NAMALWA (cell line): ENCODE measurements at places on chromosomes 1 and 21.
A peak's percentile ranks its signal among the peaks of the same experiment; 100 is the strongest.

DNA sequence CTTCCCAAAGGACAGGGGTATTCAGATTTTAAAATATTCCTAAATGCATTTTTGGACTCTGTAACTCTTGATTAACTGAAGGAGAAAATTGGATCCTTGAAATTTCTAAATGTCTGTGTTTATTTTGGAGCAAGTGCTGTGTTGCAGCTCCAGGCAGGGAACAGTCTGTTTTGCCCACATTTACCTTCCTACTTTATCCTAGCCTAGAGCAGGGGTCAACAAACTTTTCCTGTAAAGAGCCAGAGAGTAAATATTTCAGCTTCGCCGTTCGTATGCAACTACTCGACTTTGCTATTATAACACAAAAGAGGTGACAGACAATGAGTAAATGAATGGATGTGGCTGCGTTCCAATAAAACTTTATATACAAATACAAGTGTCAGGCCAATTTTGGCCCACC is 402.2 kb downstream of the GPATCH2 start:
- DNase-seq: no peak

GRCh38 chr1:164709541-164710278 is 150.7 kb downstream of the PBX1 start:
- DNase-seq: no peak

DNA sequence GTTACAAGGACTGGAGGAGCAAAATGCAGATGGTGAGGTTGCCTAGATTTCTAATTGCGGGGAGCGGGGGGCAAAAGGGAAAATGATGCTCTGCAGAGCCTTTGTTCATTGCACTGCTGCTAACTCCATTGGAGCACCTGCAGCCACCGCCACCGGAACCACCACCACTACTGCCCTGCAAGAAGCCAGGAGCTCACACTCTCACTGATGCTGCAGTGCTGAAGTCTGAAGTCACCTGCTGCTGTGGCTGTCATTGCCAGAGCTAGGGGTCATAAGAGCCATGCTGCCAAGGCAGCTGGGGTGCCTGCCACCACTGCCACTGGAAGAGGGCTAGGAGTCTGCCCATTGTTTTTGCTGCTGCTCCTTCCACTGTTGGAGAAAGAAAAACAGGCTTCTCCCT is 7.3 kb upstream of the HPCAL4 start:
- no peak for DNase-seq

DNA sequence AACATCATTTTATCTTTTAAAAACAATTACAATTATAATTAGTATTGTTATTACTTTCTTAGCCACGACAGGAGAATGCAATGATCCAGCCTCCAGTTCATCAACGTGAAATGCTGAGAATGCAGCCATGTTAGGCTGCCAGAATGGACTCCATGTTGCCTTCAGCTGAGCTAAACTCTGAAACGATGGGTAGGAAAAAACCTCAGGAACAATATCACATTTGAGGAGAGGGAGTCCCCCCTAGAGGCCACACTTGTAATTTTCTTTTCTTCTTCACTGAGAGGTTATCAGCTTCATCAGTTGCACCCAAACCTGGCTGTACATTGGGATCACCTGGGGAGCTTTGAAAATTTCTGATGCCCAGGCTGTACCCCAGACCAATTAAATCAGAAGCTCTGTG is 34.6 kb upstream of the DNAH14 start:
- peak; percentile 15 for DNase-seq

GRCh38 chr1:28751315-28752060 is 14.7 kb downstream of the YTHDF2 start:
- DNase-seq: no peak

- no peak for DNase-seq
Observed at GRCh38 chr1:18869847-18870594, 10.6 kb upstream of the TAS1R2 start.

DNA sequence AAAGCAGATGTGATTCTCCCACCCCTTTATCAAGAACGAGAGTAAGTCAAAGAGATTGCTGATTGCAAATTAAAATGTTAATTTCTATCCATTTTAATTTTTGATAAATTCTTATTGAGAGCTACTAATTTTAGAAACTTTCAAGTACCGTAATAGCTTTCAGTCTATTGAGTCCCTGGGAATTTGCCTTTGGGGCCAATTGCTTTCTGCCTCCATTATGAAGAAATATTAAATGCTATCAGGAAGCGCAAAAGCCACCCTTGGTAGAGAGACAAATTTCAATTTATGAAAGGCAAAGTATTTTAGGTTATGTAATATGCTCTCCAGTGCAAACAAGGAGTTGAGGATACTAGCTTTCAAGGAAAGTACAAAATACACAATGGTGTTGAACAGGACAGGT is 332.2 kb downstream of the RGS7 start:
- DNase-seq: no peak

DNA sequence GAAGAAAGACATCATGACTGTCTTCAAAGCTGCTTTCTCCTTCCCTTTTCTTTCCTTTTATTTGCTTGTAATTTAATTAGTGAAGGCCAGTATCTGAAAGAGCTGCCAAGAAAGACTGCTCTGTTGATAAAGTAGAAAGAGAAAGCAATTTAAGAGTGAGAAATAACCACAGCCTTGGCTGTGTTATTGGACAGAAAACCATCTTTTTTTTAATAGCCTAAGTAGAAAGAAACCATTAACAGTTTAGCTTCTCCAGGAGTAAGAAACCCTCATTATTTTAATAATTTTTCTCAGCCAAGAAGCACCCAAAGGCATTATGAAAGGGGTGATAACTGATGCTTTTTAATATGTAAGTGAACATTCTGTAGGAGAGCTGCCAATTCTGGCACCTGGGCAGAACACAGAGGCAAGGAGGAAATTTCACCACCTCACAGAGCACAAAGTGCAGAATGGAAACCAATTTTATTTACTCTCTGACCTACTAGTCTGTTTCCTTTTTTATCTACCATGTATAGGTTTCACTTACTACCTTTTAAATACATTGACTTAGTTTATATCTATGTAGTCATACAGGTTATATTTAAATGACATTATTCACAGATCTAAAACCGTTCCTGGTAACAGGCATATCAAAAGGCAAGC is 703.2 kb downstream of the MRPL39 start:
- no peak for DNase-seq

- no peak for DNase-seq
Observed at GRCh38 chr1:180620581-180620980, 11.2 kb upstream of the XPR1 start.

DNA sequence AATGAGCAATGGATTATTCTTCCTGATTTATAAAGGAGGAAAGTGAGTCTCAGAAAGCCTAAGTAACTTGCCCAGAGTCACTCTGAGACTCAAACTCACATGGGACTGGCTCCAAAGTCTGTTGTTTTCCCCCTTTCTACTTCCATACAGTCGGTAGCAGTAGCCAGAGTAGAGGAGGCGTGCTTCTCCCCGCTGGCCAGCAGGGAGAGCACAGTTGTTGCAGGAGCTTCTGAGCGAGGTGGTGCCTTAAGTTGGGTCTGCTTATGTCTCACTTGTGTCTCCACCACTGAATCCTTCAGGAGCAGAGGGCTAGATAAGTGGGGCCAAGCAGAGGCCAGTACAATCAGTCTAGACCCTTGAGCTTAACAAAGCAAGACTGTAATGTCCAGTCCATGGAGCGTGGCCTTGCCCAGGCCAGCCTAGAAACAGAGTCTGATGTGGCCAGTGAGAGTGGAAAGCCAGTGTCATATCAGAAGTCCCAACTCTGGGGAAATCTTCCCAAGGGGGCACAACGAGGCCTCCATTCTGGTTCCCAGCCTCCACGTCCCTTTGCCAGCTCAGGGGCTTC is 181.9 kb downstream of the ZSCAN20 start:
- peak; percentile 9 for DNase-seq

GRCh38 chr1:150309758-150310508 is 11.4 kb upstream of the PRPF3 start:
- no peak for DNase-seq

- no peak for DNase-seq
Observed at GRCh38 chr1:11394592-11395245, 84.2 kb upstream of the DISP3 start.

DNA sequence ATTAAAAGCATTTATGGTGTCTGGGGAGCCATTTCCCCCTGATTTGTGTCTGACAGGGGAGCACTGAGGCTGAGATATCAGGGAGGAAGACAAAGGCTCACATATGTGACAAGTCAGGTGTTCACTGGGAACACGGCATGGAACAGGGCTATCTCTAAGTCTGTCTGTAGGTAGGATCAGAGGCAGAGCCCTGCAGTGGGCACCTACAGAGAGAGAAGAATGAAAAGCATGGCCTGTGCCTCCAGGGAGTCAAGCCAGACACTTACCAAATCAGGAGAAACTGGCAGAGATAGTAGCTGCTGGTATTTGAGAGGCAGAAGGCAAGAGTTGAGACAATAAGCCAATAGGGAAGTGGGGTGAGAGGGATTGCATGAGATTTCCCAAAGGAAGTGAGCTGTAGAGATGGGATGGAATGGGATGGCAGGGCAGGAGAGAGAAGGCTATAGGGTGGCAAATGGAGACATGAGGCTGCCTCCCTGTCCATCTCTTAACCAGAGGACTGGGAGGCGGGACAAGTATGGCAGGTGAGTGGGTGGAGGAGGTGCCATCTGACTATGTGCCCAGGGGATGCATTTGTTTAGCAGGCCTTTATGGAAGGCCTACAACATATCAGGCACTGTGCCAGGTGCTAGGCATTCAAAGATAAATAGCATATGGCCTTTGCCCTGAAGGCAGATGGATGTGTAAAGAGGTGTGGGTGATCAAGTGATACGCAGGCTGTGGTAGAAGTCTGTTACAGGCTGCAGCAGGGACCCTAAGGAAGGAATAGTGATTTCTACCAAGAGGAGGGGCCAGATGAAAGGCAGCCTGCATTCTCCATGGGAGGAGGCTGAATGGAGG is 136.2 kb upstream of the IPO9 start:
- DNase-seq: no peak

- DNase-seq: no peak
Observed at GRCh38 chr1:231232870-231233734, 7.9 kb upstream of the GNPAT start.

DNA sequence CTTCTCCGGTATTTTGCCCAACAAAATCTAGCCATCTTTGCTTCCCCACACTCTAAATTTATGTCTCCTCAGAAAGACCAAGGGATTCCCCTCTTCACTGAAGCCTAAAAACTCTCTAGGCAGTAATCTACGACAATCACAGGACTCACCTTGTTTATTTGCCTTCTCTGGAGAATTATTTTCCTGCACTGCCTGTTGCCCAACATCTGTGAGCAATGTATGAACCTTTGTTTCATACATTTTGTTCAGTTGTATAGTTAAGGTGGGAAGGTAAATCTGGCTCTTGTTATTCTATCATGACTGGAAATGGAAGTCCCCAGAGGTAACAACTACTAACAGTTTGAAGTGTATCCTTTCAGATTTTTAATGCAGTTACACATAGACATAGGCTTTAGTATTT is 2.2 kb downstream of the COPA start:
- DNase-seq: no peak

- DNase-seq: no peak
Observed at GRCh38 chr1:21794656-21795055, 11.7 kb upstream of the USP48 start.

DNA sequence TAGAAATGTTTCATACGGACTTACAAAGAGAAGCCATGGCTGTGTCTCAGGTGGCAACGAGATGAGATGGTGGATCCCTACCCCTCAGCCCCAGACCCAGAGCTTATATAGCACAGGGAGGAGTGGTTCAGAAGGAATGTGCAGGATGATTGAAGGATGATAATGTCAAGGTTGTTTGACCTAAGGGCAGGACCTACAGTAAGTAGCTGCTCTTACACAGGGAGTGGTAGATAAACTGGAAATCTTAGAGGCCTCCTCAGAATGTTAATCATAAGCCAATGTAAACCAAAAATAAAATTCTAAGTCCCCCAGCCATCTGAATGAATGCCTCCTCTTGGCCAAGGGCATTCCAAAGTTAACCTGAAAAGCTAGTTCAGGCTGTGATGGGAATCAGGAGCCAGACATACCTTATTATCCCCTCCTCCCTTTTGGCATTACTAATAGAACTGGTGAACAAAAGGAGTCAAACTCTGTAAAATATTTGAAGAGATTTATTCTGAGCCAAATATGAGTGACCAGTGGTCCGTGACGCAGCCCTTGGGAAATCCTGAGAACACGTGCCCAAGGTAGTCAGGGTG is 45.8 kb upstream of the PDE9A start:
- DNase-seq: no peak
